ENCODE measurements at places on chromosomes 6 and 20.

DNA sequence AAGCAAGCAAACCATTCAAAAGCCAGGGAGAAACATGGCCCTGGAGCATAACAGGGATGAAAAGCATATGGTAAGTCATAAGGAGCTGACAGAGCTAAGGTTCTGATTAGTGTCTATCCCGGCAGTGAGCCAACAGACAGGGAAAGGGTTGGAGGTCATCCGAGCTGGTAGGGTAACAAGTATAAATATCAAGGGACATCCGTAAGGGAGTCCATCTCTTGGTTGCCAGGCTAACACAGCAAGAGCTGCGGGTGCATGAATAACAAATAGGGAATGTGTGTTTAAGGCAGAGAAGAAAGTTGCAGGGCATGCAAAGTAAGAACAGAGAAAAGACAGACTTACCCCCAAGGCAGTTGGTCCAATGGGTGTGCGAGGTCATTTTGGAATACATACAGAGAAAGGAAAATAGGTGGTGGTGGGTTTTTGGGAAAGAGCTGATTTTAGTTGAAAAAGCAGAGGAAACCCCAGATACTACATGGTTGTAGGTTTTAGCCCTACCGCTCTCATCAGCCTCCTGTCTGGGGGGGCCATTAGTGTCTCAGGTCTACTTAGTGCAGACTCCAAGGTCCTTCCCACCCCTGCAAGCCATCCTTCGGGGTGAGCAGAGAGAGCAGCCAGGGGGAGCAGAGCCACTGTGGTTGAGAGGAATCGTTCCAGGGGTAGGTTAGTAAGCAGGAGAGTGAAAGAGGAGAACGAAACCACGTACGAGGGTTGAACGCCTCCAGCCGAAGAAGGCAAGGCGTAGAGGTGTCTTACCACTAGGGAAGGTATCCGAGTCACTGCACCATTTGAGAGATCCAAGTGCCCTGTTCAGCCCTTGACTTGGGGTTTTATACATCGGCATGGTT lies at the start of gene ERVFRD-1:
ERVFRD-1 (minus strand) TSS at position 805 of the 848 bp plus-strand sequence. CDS start 6,415 bp downstream, outside the sequence.
- no peak for DNase-seq

GRCh38 chr6:113522376-113522775 lies 334.8 kb upstream of the MARCKS start:
- DNase-seq: no peak

GRCh38 chr6:100230115-100230952 lies 234.4 kb downstream of the SIM1 start:
- DNase-seq: no peak

DNA sequence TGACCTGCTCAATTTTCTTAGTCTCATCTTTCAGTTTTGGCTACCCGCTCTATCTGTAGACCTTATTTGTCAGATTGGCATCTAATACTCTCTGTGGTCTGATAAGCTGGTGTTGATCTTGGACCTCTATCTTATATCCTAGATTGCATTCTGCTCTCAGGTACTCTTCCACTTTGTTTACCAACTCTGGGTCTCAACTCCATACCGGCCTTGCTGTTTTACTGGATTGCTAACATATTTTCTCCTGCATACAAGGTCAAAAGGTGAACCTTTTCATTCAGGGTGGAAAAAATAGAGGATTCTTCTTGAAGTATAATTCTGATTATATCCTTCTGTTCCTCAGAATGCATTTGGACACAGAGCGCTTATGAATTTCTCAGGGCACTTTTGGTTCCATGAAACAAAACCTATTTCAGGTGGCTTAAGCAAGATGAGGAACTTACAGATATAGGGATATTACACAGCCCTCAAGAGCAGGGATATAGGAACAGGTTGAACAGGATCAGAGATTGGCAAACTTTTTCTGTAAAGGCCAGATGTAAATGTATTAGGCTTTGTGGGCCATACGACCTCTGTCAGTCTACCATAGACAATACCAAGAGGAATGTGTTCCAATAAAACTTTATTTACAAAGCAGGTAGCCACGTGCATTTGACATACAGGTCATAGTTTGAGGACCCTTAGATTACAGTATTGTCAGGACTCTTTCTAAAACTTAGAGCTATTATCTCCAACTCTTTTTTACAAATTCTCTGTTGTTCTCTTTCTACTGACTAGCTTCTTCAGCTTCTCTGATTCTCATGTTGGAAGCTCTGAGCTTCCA lies 2.5 kb upstream of the SH3BGRL2 start:
- no peak for DNase-seq

GRCh38 chr6:140486450-140487361 lies 1112.3 kb upstream of the CITED2 start:
- no peak for DNase-seq

- DNase-seq: no peak
Measured at GRCh38 chr6:26383624-26384417, 913 bp downstream of the BTN2A2 start.

- DNase-seq: no peak
Measured at GRCh38 chr20:45229264-45230056, 8.3 kb downstream of the SEMG2 start.

- DNase-seq: no peak
Measured at GRCh38 chr6:138115877-138116660, 8.8 kb upstream of the PERP start.

DNA sequence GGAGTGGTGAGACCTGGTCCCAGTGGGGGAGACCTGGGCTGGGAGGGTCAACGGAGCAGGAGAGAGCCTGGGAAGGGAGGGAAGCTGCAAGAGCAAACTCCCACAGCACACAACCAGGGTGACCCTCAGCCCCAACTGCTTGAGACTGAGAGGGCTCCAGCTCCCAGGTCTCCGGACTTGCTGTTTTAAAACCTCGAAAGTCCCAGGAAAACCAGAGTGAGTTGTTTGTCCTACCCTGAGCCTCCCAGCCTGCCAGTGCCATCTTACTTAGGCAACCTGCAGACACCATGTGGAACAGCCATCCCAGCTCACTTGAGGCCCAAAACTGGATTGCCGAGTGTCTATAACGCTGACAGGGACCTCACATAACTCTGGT lies 4.8 kb upstream of the NTSR1 start:
- DNase-seq: no peak

DNA sequence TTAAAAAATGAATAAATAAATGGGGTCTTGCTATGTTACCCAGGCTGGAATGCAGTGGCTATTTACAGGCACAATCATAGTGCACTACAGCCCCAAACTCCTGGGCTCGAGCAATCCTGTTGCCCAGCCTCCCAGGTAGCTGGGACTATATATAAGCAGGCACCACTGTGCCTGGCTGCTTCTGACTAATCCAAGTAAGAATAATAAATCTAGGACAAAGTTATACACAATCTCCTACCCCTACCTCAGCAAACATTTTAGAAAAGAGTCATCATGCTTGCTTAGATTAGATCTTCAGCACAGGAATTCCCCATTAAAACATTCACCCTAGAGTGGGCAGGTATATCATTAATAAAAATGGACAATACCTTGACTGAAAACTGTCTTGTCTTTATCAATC lies 124.6 kb downstream of the REV3L start:
- DNase-seq: no peak

GRCh38 chr6:11970114-11970513 lies 42.0 kb upstream of the HIVEP1 start:
- DNase-seq: no peak

- no peak for DNase-seq
Measured at GRCh38 chr20:63829603-63829944, 1.5 kb downstream of the ZBTB46 start.

DNA sequence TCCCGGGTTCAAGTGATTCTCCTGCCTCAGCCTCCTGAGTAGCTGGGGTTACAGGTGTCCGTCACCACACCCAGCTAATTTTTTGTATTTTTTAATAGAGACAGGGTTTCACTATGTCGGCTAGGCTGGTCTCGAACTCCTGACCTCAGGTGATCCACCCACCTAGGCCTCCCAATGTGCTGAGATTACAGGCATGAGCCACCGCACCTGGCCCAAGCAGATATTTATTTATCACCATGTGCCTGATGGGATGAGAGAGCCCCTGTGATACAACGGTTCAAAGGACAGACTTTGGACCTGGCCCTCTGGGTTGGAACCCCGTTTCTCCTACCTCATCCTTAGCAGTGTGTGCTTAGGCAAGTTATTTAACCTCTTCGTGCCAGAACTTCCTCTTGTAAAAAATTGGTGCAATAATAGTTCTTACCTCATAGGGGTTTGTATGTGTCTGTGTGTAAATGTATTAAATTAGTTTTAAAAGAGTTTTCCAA lies 19.2 kb upstream of the STK38 start:
- no peak for DNase-seq

DNA sequence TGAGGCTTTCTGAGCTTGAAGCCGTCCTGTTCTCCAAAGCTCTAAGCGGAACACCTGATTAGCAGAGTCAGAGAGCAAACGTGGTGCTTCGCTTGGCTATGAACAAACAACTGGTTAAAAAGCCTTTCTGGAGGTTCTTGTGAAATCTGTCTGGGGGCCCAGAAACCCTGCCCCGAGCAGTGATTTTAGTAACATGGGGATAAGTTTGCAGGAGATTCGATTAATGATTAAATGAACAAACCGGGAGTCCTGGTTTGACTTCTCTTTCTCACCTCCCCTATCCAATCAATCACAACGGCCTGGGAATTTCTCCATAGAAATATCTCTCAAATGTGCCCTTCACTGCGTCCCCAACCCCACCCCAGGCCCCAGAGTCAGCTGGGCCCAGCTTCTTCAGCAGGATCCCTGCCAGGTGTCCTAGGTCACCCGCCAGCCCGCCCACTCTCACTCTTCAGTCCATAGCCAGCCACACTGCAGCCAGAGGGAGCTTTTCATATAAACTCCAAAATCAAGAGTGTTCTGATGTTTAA lies 43.6 kb downstream of the ZDHHC14 start:
- DNase-seq: no peak

DNA sequence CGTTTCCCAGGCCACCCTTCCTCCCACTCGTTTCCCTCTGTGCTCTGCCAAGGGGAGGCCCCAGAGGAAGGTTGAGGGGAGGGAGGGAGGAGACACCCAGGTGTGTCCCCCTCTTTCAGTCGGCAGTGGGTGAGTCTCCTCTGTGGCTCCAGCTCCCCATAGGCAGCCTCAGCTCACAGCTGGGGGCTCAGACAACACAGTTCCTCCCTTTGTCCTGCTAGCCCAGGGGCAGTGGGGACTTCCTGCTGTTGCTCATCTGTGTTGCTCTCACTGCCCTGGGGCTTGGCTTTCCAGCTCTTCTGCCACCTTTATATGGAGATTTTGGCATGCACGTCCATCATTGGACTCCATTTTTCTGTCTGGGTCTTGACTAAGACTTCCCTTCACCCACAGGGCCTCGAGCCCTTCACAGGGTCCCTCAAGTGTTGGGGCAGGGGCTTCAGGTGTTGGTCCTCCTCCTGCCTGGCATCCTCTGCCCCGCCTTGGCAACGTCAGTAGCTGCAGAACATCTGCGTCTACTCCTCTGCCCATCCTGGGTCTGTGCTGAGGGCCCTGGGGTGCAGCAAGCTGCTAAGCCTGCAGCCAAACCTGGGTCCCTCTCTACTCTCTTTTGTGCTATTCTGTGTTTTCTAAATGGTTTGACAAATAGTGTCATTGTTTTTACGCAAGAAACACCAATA lies 190.6 kb upstream of the PMEPA1 start:
- no peak for DNase-seq

DNA sequence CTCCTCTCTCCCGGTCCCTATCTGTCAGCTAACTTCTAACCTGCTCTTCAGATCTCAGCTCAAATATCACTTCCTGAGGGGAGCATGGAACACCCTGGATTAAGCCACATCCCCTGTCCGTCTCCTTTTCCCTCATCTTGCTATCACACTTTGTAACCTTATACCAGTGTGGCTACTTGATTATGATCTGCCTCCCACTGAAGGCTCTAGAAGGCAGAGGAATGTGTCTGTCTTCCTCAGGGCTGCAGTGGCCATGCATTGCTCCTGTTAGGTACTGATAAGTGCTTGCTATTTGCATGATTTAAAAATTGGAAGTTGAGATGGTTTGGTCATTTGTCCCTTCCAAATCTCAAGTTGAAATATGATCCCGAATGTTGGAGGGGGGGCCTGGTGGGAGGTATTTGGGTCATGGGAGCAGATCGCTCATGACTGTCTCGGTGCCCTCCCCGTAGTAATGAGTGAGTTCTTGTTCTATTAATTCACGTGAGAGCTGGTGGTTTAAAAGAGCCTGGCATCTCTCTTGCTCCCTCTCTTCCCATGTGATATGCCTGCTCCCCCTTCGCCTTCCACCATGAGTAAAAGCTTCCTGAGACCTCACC lies 71.4 kb downstream of the PLCB4 start:
- no peak for DNase-seq

- no peak for DNase-seq
Measured at GRCh38 chr20:37759052-37759553, 65.3 kb downstream of the CTNNBL1 start.

GRCh38 chr20:44331201-44331600 lies 5.6 kb upstream of the R3HDML start:
- DNase-seq: no peak

Data from 8988T (cell line).